ENCODE measurements at places on chromosomes 5 and 9.

GRCh38 chr9:27590651-27591050 lies 17.4 kb upstream of the C9orf72 start:
- DNase-seq: no peak

DNA sequence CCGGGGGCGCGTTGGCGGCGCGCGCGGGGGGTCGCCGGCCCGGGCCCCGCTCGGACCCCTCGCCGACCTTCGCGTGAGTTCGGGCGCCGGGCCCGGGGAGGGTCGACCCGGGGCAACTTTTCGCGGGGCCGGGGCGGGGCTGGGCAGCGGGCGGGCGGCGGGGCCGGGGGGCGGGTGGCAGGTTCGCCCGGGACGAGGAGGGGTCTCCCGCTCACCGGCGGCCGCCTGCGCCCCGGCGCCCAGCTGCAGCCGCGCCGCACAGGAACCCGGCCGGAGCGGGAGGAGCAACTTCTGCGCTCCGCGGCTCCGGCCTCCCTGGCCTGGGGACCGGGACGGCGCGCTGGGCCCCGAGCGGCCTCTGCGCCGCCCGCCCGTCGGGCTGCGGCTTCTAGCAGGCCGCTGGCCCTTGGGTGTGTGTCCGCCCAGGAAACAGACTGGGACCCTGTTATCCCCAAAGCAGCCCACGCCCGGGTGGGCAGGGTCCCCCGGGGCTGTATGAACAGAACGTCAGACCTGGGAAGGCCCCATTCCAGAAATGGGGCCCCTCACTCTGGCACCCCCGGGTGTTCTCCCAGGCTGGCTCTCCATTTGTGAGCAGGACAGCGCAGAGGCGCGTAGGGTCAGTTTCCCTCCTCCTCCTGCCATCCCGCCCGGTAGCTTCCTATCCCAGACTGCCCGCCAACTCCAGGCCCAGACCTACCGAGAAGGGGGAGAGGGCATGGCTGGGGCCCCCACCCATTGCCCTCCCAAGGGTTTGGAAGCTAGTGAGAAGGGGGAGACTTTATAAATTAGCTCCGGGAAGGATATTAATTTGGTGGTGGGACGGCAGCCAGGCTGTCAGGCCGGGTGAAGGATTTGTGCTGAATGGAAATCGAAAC lies 708 bp downstream of the RXRA start:
- DNase-seq: no peak

DNA sequence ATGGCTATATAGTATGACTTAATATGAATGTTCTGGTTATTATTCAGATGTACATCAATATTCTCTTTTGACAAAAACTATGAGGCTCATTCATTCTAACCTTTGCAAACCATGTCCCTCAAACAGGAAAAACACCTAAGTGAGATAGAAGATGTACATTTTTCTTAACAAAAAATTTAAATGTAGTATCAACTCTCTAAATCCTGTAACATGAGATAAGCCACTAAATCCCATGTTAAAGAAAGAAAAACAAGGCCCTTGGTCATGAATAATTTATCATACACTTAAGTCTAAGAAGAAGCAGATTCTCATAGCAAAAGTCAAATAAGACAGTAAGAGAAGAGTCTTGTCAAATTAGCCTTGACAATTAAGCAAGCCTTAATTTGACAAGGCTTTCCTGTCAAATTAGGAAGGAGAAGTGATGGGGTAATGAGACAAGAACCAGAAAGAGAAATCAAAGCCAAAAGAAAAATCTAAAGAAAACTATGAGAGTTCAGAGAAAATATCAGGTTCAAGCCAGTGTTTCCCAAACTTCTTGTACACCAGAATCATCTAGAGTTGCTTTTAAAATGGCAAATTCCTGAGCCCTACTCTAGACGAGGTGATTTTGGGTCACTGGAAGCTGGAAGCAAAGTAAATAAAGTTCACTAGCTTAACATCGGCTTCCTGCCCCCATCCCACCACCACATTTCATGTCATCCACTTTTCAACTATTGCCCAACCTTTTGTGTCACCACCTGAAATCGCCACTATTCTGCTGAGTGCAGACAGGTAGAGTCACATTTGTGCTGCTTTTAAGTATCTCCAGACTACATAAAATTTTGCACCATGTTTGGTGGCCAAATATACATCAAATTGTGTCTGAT lies 76.5 kb downstream of the NR6A1 start:
- DNase-seq: no peak

- no peak for DNase-seq
These were observed 493.6 kb downstream of the GADD45G start for GRCh38 chr9:90098408-90098807.

Measured in hematopoietic multipotent progenitor cell treated with erythropoietin and hydrocortisone succinate and interleukin-3 and kit ligand, for 15 days (in vitro differentiated cells).